Naive B cell (primary cell): ENCODE measurements at places on chromosomes 1 and 21. TPM values are rescaled to one million over a fixed set of nuclear protein-coding genes. Genes with fewer than 3 reads are reported as not detected.

- peak; percentile 26 for DNase-seq
Observed at GRCh38 chr1:3695326-3696217, 43.3 kb downstream of the TP73 start.

DNA sequence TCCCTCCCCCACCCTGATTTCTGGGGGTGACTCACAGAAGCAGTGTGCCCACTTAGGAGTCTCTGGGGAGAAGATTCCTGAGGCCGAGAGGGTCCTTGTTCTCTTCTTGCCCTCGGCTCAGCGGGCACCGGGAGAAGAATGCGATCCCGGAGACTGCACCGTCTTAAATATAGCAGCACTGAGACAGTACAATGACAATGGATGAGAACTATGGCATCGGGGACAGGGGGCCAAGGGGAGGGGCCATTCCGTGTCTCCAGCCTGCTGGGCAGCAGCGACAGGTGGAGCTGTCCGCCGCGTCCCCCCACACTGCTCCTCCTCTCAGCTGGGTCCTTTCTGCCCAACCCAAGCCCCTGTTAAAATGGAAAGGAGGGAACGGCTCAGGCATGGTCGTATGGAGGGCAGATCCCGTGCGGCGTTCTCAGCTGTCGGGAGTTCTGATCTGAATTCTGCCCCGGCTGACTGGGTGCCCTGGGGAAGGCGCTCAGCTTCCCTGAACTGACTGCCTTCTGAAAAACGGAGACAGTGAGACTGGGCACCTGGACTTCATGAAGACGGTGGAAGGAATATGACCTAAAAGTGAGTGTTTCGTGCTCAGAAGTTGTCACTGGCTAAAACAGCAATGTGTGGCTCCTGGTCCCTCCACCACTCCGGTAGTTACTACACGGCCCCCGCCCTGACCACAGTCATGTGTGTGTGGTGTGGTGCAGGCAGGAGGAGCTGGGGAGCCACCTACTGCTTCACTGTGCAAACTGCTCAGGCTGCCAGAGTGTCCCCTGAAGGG, at the start of gene MYOM3:
Gene MYOM3 (minus strand): TSS at position 140 of the 784 bp plus-strand sequence. CDS start 3,499 bp downstream, outside the sequence.
- DNase-seq: peak; percentile 28

- no peak for DNase-seq
Observed at GRCh38 chr1:56135864-56136147, 443.6 kb downstream of the PLPP3 start.

- no peak for DNase-seq
Observed at GRCh38 chr1:61131716-61132115, 49.4 kb downstream of the NFIA start.

- no peak for DNase-seq
Observed at GRCh38 chr1:30879940-30880677, 28.4 kb downstream of the SDC3 start.

DNA sequence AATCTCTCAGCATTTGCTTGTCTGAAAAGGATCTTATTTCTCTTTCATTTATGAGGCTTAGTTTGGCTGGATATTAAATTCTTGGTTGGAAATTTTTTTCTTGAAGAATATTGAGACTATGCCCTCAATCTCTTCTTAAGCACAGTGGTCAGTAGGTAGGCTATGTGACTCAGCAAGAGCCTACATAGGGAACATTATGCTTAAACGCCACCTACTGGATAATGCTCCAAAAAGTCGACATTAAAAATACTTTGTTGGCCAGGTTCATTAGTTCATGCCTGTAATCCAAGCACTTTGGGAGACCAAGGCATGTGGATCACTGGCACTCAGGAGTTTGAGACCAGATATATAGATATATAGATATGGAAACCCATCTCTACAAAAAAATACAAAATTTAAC, 678.0 kb upstream of the USP24 start:
- no peak for DNase-seq

DNA sequence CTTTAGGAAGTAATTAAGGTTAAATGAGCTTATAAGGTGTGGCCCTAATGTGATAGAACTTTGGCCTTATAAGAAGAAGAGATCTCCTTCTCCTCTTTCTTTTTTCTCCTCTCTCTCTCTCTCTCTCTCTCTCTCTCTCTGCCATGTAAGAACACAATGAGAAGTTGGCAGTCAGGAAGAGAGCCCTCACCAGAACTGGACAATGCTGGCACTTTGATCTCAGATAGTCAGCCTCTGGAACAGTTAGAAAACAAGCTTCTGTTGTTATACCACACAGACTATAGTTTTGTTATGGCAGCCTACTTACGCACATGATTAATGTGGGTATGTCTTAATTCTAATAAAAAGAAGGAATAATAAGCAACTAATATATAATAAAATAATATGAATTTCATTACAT, 444.2 kb upstream of the LRRC7 start:
- DNase-seq: no peak

DNA sequence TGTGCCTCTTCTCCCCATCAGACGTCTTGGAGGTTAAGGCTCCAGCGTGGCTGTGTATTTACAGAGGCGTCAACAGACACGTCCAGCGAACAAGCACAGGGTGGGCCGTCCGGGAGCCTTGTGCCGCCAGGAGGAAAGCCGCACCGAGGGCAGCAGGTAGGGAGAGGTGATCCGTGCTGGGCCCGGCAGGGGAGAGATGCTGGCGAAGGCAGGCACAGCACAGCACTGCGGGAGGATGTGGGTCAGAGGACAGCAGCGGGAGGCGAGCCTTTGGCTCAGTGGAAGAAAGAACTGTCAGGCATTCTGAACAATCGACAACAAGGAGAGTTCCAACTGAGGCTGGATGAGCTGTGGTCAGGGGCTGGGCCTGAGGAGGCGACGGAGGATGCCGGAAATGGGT, 144.1 kb upstream of the TNR start:
- DNase-seq: no peak

GRCh38 chr1:9728451-9729295, 77.1 kb downstream of the PIK3CD start:
- DNase-seq: no peak

- peak; percentile 37 for DNase-seq
Observed at GRCh38 chr21:42424914-42425541, 21.3 kb downstream of the UBASH3A start.

- no peak for DNase-seq
Observed at GRCh38 chr1:42379794-42380585, 602 bp upstream of the RIMKLA start.

DNA sequence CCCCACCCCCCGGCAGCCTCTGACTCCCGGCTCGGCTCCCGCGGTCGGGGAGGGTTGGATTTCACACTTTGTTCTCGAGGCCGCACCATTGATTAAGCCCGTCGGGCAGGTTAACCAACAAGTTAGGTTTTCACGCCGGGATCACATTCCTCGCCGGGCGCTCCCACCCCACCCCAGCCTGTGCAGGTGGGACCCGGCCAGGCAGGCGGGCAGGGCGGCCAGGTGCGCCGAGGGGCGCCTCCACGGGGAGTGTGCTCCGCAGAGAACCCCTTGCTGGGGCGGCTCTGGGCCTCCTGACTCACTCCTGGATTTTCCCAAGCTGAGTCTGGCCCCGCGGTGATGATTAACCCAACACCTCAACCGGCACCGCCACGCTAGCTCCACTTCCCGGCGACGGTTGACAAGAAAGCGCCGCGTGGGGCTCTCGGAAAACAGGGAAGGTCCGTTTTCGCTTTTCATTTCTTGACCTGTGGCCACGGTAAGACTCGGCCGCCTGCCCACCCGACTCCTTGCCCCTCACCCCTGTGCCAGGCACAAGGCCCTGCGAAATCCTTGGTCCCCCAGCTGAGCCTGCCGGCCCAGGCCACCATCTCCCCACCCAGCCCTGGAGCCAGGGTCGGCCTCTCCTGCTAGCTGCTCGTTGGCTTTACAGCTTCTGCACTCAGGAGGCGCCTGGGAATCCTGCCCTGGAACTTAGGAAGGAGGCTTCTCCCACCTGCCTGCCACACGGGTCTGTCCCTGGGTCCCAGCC, 8.8 kb upstream of the TTLL10 start:
- DNase-seq: no peak

DNA sequence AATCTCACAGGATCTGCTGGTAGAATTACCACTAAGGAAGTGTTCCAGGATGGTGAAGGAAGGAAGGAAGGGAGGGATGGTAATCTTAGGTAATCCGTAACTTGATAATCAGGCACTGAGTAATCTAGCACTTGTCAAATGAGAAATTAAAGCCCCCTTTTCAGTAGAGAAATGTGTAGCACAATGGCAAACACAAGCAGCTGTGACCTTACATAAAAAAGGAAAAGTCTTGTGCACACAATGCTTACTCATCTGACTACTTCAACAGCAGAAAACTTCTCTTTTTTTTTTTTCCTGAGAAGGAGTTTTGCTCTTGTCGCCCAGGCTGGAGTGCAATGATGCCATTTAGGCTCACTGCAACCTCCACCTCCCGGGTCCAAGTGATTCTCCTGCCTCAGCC, 6.1 kb downstream of the NUP210L start:
- DNase-seq: no peak

GRCh38 chr1:234091876-234092275, 187.4 kb downstream of the SLC35F3 start:
- no peak for DNase-seq

GRCh38 chr1:3708791-3709190, 43.5 kb upstream of the CCDC27 start:
- no peak for DNase-seq

GRCh38 chr1:111184663-111185062, 15.8 kb downstream of the DENND2D start:
- no peak for DNase-seq

Gene DESI2
- 19.5 TPM for polyA plus RNA-seq

Gene ETV3L
- not detected for polyA plus RNA-seq

Gene RHBDL2
- not detected for polyA plus RNA-seq

Gene ELF3
- polyA plus RNA-seq: 0.30 TPM

Gene CAPN9
- not detected for polyA plus RNA-seq

Gene OR2T29
- polyA plus RNA-seq: 0.33 TPM

Gene TNFRSF4
- 0.18 TPM for polyA plus RNA-seq

Gene RPAP2
- polyA plus RNA-seq: 9.7 TPM

Gene HIVEP3
- 1.5 TPM for polyA plus RNA-seq

Gene FAM72D
- polyA plus RNA-seq: not detected

Gene LHX4
- polyA plus RNA-seq: 0.23 TPM
